ENCODE measurements at places on chromosomes 13 and 19.
A peak's percentile ranks its signal among the peaks of the same experiment; 100 is the strongest.

DNA sequence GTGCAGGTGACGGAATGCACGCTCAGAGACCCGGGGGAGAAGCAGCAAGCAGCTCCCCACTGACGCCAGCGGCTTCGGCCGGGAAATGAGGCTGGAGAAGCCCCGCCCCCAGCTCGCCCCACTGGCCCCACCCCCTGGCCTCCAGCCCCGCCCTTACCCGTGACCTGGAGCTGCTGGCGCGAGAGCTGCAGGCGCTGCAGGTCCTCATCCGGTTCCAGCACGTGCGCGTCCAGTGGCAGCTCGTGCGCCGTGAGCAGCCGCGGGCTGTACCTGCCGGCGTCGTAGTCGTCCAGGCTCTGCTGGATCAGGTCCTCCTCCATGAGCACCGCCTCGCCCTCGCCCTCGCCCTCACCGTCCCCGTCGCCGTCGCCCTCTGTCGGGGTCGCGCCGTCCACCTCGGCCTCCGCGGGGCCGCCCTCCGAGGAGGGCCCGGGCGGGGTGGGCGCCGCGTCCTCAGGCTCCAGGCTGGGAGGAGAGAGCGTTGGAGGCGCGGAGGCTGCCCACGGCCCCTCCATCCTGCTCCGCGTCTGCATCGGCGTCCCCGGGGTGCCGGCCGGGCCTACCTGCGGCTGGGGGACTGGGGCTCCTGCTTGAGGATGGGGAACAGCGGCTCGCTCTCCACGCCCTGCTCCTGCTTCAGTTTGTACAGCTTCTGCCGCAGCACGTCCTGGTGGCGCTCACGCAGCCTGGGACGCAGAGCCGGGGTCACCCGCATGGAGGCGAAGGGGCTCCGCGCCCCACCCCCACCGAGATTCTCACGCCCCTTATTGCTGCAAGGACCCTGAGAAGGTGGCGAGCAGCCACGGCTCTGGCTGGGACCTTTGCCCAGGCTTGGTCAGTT is 6.4 kb upstream of the TBXA2R start:
- no peak for DNase-seq

DNA sequence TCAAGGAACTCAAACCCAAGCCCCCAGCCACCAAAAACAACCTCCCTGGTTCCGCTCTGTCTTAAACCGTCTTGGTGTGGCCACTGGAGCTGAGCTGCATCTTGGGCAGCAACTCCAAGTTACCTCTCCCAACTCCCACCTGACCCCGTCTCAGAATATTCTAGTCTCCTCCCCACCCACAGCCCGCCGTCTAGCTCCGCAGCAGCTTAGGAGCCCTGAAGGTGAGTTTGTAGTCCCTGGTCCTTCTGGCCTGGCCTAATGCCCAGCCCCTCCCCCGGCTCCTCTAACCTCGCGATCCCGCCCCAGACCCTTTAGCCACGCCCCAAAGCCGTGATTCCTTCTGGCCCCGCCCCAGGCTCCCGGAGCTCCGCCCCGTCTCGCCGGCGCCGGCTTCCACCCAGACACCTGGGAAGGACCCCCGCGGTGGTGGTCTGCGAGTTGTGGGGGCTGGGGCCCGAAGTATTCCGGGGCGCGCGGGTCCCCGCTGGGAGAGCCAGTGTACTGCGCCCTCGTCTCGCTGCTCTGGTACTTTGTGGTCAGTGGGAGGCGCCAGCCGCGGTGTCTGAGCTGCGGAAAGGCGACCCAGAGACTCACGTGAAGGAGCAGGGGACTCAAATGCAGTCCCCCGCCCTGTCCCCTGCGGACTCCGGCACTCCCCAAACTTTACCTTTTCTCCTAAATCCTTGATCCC is 2.5 kb upstream of the LHB start:
- peak; percentile 39 for DNase-seq

- no peak for DNase-seq
Observed at GRCh38 chr13:88142653-88143052, 471.5 kb downstream of the SLITRK5 start.

DNA sequence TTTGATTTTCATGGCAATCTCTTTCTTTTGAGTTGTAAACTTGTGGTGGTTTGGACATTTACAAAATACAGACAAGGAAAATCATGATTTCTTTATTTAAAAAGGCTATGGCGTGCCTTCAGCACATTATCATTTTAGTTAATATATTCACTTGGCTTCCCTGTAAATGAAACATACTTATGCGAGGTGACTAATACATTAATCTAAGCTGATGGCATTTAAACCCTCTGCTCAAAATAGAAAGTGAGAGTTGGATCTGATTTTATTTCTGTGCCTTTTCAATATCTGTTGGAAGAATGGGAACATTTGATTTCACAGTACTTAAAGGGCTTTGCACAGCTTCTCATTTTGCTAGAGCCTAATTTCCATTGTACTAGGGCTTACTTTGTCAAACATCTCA is 289.8 kb downstream of the MTUS2 start:
- no peak for DNase-seq

DNA sequence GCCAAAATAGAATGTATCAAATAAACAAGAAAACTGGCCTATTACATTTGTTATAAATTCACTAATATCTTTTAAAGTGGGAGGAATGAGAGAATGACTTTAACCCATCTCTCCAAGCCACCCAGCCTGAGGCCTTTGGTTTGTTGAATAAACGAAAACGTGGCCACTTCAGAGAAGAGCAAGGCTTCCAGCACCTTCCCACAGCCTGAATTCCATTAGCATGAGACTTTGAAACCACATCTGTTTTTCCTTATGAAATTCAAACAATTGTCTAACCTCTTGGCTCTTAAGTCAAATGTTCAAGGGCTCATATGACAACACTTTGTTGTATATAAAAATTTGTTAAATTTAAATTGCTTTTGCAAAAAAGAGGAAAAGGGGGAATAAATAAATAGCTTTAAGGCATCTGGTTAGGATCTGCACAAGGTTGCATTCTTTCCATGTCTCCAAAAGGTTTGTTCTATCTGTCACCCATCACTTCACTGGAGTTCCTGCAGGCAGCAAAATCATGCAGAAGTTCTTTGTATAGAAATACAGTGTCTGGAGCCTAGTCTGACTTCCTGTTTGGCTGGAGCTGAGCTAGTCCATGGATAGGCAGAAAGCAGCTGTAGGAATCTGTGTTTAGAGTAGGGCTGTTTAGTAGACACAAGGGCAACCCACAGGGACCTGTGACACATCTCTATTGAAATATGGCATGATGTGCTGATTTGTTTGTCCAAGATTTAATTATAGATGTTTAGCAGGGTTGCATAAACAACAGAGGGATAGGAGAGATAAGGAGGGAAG is 502.3 kb downstream of the KCTD12 start:
- DNase-seq: peak; percentile 94

DNA sequence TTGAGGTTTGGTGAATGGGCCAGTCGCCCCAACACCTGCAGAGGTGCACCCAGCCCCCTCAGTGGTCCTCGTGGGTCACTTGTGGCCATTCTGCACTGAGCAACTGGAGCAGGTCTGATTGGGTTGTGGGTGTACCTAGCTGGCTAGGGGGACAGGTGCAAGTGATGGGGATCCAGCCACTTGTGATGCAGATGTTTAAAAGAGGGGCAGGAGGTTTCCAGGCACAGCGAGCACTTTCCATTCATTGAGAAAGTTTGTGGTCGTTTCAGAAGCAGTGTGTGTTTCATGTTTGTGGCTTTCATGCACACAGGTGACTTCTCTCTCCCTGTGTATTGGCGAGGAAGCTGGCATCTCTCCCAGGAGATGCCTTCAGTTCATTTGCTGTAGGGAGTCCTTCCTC is 34.7 kb downstream of the TSSK6 start:
- DNase-seq: no peak

GRCh38 chr19:29577649-29577963 is 28.5 kb upstream of the POP4 start:
- no peak for DNase-seq

GRCh38 chr13:41751734-41752445 is 209.0 kb downstream of the VWA8 start:
- no peak for DNase-seq

DNA sequence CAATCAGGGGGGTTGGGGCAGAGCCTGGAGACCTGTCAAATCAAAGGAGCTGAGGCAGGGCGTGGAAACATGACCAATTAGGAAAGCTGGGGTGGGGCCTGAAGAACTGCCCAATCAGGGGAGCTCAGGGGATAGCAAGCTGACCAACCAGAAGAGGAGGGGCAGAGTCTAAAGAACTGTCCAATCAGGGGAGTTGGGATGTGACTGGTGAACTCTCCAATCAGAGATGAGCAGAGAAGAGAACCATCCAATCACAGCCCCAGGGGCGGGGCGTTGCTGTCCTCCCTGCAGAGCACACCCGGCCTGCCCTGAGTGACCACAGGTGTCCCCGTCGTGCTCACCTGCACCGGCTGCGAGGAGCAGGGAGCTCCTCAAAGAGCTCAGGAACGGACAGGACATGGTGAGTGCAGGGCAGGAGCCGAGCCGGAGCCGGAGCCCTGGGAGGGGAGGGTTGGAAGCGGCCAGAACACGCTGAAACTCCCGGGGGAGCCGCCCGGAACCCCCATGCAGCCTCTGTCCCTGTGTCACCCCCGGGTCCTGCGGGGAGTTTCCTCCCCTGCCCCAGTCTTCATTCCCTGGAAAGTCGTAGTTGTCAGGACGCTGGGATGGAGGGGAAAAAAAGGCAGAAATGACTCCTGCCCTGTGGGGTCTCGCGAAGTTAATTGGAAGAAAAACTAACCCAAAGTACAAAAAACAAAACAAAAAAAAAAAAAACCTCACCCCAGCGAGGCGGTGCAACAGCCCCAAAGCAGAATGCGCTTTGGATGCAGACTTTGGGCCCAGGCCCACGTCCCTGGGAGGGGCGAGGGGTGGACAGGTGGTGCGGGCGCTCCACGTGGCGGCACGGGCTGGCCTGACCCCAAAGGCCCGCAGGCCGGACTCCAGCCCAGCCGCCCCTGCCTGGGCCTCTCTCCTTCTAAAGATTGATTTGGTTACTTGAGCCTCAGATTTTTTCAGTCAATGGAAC is at the start of gene ZNF556:
ZNF556 (plus strand) TSS at position 311 of the 967 bp plus-strand sequence; CDS start at position 398, 87 bp downstream.
- DNase-seq: no peak

GRCh38 chr13:30300596-30300995 is 6.8 kb downstream of the KATNAL1 start:
- peak; percentile 54 for DNase-seq

GRCh38 chr13:95382916-95383315 is 81.7 kb upstream of the ABCC4 start:
- no peak for DNase-seq

DNA sequence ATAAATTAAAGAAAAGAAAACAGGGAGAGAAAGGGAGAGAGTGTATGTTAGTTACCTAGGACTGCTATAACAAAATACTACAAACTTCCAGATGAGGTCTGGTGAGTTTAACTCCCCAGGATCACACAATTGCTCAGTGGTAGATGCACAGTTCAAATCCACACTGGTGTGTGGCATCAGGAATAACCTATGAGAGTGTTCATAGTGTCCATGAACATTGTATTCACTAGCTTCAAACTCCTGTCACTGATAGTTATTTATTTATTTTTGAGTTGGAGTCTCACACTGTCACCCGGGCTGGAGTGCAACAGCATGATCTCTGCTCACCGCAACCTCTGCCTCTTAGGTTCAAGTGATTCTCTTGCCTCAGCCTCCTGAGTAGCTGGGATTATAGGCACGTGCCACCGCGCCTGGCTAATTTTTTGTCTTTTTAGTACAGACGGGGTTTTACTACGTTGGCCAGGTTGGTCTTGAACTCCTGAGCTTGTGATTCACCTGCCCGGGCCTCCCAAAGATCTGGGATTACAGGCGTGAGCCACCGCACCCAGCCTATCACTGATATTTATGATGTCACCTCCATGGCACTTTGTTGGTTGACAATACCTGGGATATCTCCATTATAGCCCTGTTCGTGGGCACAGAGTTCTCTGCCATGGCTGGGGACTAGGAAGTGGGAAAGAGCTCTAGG is at the start of gene NFILZ:
NFILZ (plus strand) TSS at position 638 of the 688 bp plus-strand sequence. CDS start 46,133 bp downstream, outside the sequence.
- no peak for DNase-seq

GRCh38 chr13:94328381-94329041 is 151.0 kb downstream of the DCT start:
- DNase-seq: no peak

DNA sequence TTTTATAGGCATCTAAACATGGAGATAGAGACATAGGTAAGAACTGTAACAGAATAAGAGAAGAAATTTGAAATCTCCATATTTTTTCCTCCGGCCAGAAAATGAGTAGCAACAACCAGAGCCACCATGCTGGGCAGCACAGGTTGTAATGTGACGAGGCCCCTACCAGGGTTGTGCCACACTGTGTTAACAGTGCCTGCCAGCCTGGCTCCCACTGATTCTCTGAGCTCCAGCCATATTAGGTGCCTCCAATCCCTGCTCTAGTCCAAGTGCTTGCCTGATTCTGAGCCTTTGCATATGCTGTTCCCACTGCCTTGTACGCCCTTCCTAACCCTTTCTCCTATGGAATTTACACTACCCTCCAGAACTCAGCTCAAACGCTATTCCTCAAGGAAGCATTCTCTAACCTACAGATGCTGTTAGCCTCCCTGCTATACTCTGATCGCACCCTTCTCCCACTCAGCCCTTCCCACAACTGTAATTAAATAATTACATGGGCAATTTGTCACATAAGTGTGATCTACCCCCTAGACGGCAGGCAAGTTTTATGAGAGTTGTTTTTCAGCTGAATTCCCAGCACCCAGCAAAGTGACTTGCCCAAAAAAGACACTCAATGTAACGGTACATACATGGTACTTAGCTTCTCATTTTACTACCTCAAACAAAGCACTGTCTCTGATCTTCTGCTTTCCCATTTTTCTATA is 37.6 kb upstream of the STARD13 start:
- DNase-seq: no peak

DNA sequence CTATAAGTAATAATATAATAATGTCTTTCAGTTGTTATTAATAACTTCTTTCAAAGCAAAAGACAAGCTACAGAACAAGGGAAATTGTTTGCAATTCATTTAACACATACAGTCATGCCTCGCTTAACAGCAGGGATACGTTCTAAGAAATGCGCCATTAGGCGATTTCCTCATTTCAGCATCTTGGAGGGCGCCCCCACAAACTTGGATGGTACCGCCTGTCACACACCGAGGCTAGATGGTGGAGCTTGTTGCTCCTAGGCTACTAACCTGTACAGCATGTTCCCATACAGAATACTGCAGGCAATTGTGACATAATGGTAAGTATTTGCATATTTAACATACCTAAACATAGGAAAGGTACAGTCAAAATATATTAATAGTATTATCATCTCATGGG is 8.2 kb upstream of the ANKRD10 start:
- DNase-seq: no peak

GRCh38 chr13:31093145-31093885 is 68.4 kb downstream of the HSPH1 start:
- no peak for DNase-seq

DNA sequence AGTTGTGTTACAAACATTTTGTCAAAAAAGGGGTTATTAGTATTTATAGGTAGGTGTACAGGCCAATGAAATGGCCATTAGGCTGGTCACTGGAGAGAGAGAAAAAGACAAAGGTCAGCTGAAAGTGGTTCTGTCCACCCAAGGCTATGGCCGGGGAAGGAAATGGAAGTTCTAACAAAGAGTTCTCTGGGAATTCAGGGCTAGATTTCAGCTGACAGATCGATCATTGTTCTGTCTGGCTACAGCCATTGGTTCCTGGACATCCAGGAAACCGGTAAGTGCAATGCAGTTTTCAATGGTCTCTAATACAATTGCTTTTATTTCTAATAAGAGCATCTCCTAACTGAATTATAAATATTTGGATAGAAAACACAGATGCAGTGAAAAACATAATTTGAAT is 42.5 kb downstream of the MBNL2 start:
- no peak for DNase-seq

GRCh38 chr13:71939186-71939585 is 72.2 kb upstream of the DACH1 start:
- DNase-seq: no peak

Measured in fibroblast of skin of back (primary cell).